Activated CD8-positive, alpha-beta memory T cell treated with anti-CD3 and anti-CD28 coated beads for 36 hours (primary cell): ENCODE measurements at places on chromosomes 1 and 21. TPM values are rescaled to one million over a fixed set of nuclear protein-coding genes. Genes with fewer than 3 reads are reported as not detected.

Gene ZNF672
- 49.1 TPM for total RNA-seq

Gene ARHGEF10L
- total RNA-seq, result not detected

Gene UBE2U
- not detected for total RNA-seq

Gene TCEA3
- 1.1 TPM for total RNA-seq

Gene NPL
- 8.4 TPM for total RNA-seq

Gene HSD11B1
- total RNA-seq, result 1.7 TPM

Gene HSD3B1
- total RNA-seq, result not detected

Gene ADAMTS5
- not detected for total RNA-seq

Gene PROX1
- total RNA-seq, result not detected

Gene ZMPSTE24
- total RNA-seq, result 48.2 TPM

Gene TOMM40L
- 25.1 TPM for total RNA-seq

Gene GBP7
- total RNA-seq, result 0.08 TPM
